ENCODE measurements at places on chromosomes 16 and 17.
A peak's percentile ranks its signal among the peaks of the same experiment; 100 is the strongest.

DNA sequence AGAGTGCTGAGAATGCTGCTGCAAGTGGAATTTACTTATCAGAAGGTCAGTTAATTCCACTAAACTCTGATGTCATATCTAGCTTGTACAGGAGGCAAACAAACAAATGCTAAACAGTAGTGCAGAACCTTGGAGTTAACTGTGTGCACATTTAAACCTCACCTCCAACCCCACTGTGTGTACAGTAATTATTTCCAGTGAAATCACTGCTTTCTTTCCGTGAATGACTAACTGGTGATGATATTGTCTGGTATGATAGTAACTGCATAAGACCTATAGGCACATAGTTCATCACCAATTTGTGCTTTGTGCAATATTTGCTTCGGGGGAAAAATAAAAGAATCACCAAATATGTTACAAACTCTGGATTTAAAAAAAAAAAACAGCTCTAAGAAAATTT is 492.5 kb upstream of the HSBP1 start:
- no peak for DNase-seq

- DNase-seq, result no peak
Measured at GRCh38 chr16:13139661-13140241, 238.4 kb downstream of the SHISA9 start.

- no peak for DNase-seq
Measured at GRCh38 chr17:63137163-63137562, 171.1 kb downstream of the TANC2 start.

DNA sequence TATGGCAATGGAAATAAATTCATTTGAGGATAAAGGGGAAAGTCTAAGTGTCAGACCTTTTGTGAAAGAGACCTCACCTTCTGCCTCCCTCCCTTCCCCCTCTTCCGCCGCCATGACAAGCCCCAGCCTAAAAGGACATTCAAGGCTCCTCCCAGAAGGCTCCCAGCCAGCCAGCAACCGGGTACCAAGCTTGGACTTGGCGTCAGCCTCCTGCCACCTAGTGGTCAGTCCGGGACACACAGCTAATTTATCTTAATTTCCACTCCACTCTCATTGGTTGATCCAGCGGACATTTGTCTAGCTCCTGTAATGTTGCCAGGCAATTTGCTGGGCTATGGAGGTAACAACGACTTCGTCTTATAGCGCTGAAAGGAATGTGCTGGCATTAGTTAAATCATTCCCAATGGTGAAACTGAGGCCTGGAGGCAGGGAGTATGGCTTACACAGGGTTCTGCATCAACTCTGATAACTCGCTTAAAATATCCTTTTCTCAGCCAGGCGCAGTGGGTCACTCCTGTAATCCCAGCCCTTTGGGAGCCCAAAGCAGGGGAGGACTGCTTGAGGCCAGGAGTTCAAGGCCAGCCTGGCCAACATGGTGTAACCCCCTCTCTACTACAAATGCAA is 19.3 kb upstream of the CLEC3A start:
- peak; percentile 17 for DNase-seq

DNA sequence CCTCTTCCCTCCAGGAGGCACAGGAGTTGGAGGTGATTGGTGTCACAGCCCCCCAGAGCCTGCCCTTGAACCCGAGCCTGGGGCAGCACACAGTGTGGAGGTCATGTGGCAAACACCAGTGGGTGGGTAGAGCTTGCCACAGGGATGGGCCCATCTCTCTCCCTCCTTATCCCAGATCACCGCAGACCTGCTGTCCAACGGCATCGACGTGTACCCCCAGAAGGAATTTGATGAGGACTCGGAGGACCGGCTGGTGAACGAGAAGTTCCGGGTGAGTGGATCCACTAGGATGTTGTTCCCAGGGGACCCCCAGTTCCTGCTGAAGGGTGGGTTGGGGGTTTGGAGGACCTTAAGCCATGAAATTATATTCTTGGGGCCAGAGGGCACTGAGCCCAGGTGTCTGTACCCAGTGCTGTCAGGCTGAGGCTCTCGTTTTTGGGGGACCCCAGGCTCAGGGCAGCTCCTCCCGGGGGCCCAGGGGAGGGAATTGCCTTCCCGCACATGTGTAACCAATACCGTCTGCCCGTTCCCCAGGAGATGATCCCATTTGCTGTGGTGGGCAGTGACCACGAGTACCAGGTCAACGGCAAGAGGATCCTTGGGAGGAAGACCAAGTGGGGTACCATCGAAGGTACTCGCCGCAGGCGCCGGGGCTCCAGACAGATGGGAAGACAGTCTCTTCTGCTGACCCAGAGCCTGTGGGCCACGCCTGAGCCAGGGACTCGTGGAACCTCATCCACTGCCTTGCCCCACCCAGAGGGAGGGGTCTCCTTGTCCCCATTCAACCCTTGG is 351.9 kb downstream of the SEC14L1 start:
- no peak for DNase-seq

DNA sequence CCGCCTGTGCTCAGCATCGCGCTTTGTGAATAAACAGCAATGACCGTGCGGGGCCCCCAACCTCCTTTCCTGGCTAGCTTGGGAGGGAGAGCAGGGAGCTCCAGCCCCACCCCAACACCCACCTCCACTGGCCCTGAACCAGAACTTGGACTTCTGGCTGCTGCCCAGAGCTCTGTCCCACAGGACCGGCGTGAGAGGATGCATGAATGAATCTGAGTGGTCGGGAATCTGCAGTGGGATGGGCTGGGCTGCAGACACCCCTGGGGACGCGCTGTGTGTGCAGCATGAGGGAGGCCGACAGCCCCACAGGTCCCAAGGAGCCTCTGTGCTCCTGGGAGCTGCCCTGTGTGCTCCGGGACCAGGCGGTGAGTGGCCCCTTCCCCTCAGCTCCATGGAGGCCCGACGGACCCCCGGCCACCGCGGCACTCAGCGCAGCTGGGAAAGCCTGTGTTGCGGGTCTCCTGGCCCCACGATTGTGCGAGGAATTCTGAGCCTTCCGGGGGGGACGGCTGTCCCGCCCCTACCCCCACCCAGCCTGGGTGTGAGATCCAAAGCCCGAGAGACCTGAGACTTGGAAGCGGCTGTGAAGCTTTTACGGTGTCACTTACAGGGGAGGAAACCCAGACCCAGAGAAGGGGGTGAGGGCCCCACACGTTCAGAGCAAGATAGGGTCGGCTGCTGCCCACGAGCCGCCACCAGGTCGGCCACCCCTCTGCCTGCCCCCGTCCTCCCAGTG is 5.4 kb downstream of the PIEZO1 start:
- DNase-seq, result no peak

DNA sequence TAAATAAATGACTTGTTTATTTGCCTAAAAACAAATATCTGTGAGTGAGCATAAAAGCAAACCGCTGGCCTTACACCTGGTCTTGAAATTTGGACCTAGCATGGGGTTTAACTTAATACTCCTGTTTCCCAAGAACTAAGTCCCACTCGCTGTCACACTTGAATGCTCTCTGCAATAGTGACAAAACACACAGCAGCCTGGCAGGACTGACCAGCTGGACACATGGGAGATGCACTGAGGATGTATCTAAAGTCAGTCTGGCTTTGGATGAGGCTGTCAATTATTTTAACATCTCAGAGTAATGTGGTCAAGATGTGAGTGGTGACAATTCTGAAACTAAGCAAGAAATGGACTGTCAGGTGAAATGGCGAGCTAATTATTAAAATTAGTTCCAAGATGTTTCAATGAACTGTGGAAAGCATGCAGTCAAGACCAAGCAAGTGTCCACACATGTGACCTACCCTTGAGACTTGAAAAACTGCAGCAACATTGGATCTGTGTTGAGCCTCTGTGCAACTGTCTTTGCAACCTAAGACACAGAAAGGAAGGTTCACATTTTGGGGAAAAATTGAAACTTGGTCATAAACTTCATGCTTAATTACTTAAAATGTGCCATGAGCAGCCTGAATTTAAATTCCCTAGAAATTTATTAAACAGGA is 16.6 kb downstream of the LITAFD start:
- DNase-seq, result no peak

- DNase-seq, result no peak
Measured at GRCh38 chr17:27633312-27634025, 2.5 kb downstream of the LGALS9 start.

- no peak for DNase-seq
Measured at GRCh38 chr16:25052530-25052929, 37.4 kb upstream of the ARHGAP17 start.

DNA sequence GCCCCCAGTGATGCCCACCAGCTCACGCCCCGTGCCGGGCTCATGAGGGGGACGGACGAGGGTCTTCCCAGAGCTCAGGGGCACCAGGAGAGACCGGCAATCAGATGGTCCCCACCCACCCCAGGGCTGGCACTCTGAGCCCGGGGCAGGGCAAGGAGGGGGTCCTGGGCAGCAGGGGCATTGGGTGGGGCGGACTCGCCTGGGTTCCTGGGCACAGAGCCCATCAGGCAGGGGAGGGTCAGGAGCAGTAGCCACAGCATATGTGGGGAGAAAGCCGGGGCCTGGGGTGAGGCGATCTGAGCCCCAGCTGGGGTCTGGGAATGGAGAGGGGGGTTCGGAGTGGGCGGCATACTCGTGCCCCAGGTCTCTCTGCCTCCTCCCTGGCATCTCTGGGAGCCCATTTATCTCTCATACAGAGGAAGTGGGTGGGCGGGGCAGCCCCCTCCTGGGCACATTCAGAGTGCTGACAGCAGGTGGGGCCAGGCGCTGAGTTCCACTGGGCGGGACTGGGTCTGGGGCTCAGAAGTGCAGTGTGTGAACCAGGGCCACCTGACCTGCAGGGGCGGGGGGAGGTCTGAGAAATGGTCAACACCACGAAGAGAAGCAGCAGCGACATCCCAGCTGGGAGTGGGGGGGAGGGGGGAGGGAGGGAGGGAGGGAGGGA is 20.5 kb upstream of the UBE2I start:
- no peak for DNase-seq

- no peak for DNase-seq
Measured at GRCh38 chr16:1107731-1108130, 11.7 kb upstream of the C1QTNF8 start.

- no peak for DNase-seq
Measured at GRCh38 chr16:56312028-56312300, 113.4 kb downstream of the AMFR start.

GRCh38 chr16:90077757-90078578 is 837 bp upstream of the PRDM7 start:
- DNase-seq, result no peak

GRCh38 chr16:51900221-51900780 is 646.6 kb downstream of the TOX3 start:
- DNase-seq, result no peak

- DNase-seq, result no peak
Measured at GRCh38 chr16:78485188-78485916, 385.9 kb downstream of the WWOX start.

- DNase-seq, result no peak
Measured at GRCh38 chr16:56362057-56362655, 63.2 kb downstream of the AMFR start.

- DNase-seq, result no peak
Measured at GRCh38 chr17:28119046-28119445, 76.6 kb downstream of the NLK start.

DNA sequence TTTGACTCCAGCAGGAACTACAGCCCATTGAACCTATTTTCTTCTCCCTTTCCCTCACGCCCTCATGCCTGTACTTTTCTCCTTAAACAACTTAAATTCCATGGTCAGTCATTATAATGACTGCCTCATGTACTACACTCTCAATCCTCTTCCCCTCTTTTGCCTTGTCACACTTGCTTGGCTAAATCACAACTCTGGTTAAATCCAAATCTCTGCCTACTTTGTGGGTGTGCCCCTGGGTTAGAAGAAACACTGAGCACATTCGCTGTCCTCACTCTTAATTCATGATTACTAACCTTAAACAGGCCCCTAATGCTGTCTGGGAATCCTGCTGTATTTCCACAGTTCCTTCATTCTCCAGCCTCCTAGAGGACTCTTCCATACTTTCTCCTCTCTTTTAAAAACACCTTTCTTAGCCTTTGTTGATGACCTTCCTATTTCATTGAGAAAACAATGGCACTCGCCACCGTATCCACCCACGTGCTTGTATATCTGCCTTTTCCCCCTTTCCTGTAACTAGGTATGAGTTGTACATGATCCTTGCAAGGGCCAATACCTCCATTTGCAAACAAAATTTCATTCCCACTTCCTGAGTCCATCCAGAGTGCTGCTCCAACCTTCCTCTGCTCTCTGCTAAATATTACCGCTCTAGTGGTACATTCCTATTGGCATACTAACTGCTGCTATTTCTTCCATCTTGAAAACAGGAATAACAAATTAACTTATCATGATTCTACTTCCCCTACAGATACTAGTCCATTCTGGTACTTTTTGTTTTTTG is 28.9 kb downstream of the ZNRF1 start:
- DNase-seq, result no peak

DNA sequence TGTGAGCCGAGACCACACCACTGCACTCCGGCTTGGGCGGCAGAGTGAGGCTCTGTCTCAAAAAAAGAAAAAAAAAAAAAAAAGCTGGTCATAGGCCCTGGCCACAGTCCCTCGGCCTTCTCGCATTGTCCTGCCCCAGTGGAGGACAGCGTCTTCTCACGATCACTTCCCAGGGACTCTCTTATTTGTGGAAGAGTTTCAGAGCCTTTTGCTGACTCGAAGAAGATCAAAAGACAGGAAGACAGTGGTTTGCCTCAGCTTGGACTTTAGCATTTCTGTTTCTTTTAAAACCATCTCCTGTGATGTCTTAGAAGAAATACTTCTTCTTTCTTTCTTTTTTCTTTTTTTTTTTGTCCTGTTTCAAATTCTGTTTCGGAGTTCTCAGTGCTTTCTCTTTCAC is 210.0 kb downstream of the FTO start:
- no peak for DNase-seq

- no peak for DNase-seq
Measured at GRCh38 chr17:40532520-40533253, 31.3 kb upstream of the TNS4 start.

- DNase-seq, result no peak
Measured at GRCh38 chr17:17079336-17079735, 37.1 kb downstream of the MPRIP start.

- DNase-seq, result no peak
Measured at GRCh38 chr16:84917492-84917891, 93.8 kb downstream of the ZDHHC7 start.

DNA sequence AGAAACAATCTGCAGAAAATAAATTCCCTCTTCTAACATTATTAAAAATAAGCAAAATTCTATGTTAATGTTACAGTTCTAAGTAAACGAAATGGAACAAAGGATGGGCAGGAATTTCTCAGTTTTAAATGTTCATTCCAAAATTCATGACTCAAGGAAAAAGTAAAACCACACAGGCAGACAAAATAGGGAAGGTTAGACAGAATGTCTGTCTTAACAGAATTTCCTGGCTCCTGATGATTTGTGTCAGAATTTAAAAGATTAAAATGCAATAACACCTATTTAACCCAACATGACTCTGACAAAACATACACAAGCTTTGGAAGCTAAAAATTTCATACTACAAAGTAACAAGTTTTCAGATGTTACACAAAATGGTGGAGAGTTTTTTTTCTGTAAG is 42.8 kb downstream of the SPOP start:
- no peak for DNase-seq

Data from stimulated activated CD8-positive, alpha-beta memory T cell treated with anti-CD3 and anti-CD28 coated beads, Interleukin-4, amount 100 ng/mL, for 1 hour (primary cell).